Naive thymus-derived CD8-positive, alpha-beta T cell (primary cell): ENCODE measurements at places on chromosomes 4 and X. TPM values are rescaled to one million over a fixed set of nuclear protein-coding genes. Genes with fewer than 3 reads are reported as not detected.

The FOXR2 gene
- not detected for total RNA-seq

DNA sequence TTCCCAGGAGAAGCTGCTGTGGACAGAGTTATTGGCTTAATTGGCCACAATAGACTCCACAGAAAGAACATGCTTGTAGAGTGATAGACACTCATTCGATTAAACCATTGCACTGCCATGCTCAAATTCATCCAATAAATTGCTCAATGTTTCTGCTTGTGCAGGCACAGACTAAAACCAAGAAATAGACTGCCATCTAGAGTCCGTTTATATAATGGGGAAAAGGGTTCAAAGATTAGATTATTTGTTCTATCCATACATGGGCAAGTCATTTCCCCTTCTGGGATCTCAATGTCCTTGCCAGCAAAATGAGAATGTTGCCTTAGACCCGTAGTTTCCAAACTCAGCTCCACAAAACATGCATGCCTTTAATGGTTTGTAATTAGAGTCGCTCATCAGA lies 8.7 kb downstream of the SMIM10 start:
- H3K27me3 ChIP-seq: peaks cover 2% of the 10 kb centered on the region
- no peak overlapping the region for H3K27ac ChIP-seq
- no peak for DNase-seq
- no peaks in the 10 kb centered on the region for H3K36me3 ChIP-seq
- H3K4me1 ChIP-seq: peaks cover 10% of the 10 kb centered on the region

DNA sequence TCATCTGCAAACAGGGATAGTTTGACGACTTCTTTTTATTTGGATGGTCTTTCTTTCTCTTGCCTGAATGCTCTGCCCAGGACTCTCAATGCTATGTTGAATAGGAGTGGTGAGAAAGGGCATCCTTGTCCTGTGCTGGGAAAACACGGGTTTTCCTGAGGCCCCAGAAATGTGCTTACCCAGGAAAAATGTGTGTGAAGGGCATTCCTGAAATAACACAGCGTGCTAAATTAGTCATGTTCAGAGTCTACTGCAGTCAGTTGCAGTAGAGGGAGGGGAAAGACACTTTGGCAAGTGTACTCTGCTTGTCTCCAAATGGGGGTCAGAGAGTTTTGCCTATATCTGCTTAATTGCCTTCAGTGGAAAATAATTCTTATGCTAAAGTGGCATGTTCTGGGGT lies 153.9 kb downstream of the CCNG2 start:
- H3K36me3 ChIP-seq: no peaks in the 10 kb centered on the region
- H3K4me3 ChIP-seq: no peak overlapping the region
- H3K27me3 ChIP-seq: peaks cover 2% of the 10 kb centered on the region
- no peaks in the 10 kb centered on the region for H3K4me1 ChIP-seq

DNA sequence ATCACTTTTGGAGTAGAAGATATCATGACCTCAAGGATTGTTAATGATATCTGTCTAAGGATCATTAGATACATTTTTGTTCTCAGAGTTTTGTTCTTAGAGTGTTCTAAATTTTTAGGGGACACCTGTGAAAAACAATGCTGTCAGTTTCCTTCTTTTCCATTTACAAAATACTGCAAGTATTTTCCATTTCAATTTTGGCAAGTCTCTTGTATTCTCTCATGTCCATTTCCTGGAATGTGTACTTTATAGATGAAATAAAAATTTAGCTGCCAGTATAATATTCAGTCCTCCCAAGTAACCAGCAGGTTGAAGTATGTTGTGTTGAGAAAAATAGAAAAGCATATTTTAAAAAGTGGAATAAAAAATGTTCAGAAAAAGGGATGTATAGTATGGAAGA lies 117.9 kb upstream of the HPGD start:
- H3K4me1 ChIP-seq: no peaks in the 10 kb centered on the region
- no peak overlapping the region for H3K4me3 ChIP-seq
- DNase-seq: no peak
- no peak overlapping the region for H3K27ac ChIP-seq
- no peaks in the 10 kb centered on the region for H3K36me3 ChIP-seq

- H3K4me1 ChIP-seq: no peaks in the 10 kb centered on the region
- no peak overlapping the region for H3K27ac ChIP-seq
- no peaks in the 10 kb centered on the region for H3K27me3 ChIP-seq
- DNase-seq: no peak
- no peak overlapping the region for H3K4me3 ChIP-seq
- H3K36me3 ChIP-seq: no peaks in the 10 kb centered on the region
Measured at GRCh38 chr4:167903291-167903721, 189.0 kb upstream of the ANXA10 start.

The LRRC66 gene
- 0.42 TPM for total RNA-seq

DNA sequence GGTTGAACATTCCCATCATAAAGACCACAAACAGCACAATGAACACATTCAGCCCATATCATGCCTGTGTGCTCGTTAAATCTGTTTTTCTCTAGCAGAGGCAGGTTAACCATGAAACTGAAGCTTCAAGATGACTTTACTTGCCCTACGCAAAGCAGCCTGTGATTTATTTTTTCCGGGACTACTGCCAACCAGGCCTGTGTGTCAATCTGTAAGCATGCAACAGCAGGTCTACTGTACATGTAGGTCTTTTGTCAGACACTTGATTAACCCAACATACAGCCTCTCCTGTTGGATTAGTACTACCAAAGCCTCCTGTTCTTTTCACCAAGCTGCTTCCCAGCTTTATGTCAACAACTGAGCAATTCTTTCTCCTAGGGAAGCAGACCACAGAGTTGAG lies 85.5 kb upstream of the ACSL1 start:
- no peaks in the 10 kb centered on the region for H3K36me3 ChIP-seq
- no peak for DNase-seq
- no peak overlapping the region for H3K4me3 ChIP-seq
- H3K27me3 ChIP-seq: peaks cover 11% of the 10 kb centered on the region
- peaks cover 6% of the 10 kb centered on the region for H3K4me1 ChIP-seq

DNA sequence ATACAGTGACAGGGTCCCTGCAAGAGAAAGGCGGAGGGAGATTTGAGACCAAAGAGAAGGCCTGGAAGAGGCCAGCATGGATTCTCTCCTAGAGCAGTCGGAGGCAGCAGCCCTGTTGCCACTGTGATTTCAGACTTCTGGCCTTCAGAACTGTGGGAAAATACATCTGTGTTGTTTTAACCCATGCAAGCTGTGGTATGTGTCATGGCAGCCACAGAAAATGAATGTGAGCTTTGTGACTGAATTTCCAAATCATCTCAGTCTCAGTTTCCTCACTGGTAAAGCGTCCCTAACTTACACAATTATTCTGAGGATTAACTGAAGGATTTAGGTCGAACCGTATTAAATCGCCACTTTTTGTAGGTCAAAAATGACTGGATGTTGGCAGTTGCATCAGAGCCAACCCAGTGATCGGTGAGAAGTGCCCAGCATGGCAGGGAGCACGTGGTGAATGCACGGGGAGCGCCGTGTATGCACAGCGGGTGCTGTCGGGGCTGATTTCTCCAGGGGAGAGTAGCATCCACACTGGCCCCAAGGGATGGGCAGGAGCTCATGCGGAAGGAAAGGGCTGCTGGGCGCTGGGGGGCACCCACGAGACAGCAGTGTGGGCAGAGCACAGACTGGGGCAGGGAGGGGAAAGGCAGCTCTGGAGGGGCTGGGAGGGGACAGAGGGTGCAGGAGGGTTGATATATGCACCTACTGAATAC lies 23.8 kb upstream of the NSG1 start:
- H3K27me3 ChIP-seq: peaks cover 10% of the 10 kb centered on the region
- H3K4me3 ChIP-seq: no peak overlapping the region
- DNase-seq: no peak

- H3K36me3 ChIP-seq: no peaks in the 10 kb centered on the region
- no peaks in the 10 kb centered on the region for H3K27me3 ChIP-seq
- H3K27ac ChIP-seq: no peak overlapping the region
- H3K4me1 ChIP-seq: no peaks in the 10 kb centered on the region
- no peak overlapping the region for H3K4me3 ChIP-seq
- no peak for DNase-seq
Measured at GRCh38 chr4:167114416-167114971, 119.8 kb downstream of the SPOCK3 start.

DNA sequence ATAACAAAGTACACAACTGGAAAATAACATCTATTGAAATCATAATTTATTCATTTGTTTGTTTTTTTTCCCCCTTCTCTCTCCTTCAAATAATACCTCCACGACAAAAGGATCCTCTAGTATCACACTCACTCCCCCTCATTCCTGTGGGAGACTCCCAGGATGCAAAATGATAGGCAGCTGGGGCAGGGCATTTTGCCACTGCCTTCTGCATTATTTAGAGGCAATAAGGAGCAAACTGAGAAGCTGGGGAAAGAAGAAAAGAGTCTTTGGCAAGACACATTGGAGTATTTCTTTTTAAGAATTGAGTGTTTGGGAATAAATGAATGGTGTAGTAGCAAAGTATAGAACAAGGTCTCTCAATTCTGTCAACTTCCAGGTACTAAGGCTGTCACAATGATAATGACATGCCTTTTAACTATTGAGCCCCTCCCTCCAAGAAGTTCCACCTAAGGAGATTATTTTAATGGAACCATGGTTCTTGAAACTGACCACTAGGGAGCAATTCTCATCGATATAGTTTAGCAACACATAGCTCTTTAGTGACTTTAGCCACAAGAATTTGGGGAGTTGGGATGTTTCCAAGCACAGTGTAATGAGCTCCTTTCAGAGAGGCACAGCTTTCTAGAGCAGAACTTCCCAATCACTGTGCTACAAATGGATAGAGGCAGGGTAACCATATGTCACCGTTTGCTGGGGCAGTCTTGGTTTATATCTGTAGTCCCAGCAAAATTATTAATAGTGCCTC lies 303.3 kb downstream of the FRMPD4 start:
- H3K4me3 ChIP-seq: no peak overlapping the region
- H3K4me1 ChIP-seq: no peaks in the 10 kb centered on the region
- DNase-seq: no peak
- no peaks in the 10 kb centered on the region for H3K36me3 ChIP-seq
- H3K27ac ChIP-seq: no peak overlapping the region

The ART3 gene
- total RNA-seq: not detected

GRCh38 chrX:68912113-68912512 lies 83.3 kb downstream of the EFNB1 start:
- no peaks in the 10 kb centered on the region for H3K4me1 ChIP-seq
- H3K27me3 ChIP-seq: peaks cover 19% of the 10 kb centered on the region
- H3K27ac ChIP-seq: no peak overlapping the region
- DNase-seq: no peak
- no peaks in the 10 kb centered on the region for H3K36me3 ChIP-seq

The PAGE5 gene
- total RNA-seq: not detected

The MAB21L2 gene
- total RNA-seq: not detected

GRCh38 chrX:54819201-54819600 lies 11.7 kb downstream of the MAGED2 start:
- H3K27me3 ChIP-seq: no peaks in the 10 kb centered on the region
- DNase-seq: no peak
- H3K4me3 ChIP-seq: no peak overlapping the region

- no peak for DNase-seq
- no peaks in the 10 kb centered on the region for H3K27me3 ChIP-seq
- no peak overlapping the region for H3K4me3 ChIP-seq
- no peaks in the 10 kb centered on the region for H3K4me1 ChIP-seq
- H3K36me3 ChIP-seq: no peaks in the 10 kb centered on the region
- H3K27ac ChIP-seq: no peak overlapping the region
Measured at GRCh38 chr4:144411119-144411518, 234.8 kb upstream of the HHIP start.

GRCh38 chr4:173505924-173506518 lies 24.0 kb downstream of the HAND2 start:
- H3K36me3 ChIP-seq: peaks cover 4% of the 10 kb centered on the region
- peaks cover 48% of the 10 kb centered on the region for H3K4me1 ChIP-seq
- no peak overlapping the region for H3K27ac ChIP-seq
- peak; percentile 20 for DNase-seq
